ENCODE measurements at places on chromosomes 12 and 14.

GRCh38 chr12:87678453-87678852, 350.7 kb downstream of the C12orf50 start:
- DNase-seq: no peak

DNA sequence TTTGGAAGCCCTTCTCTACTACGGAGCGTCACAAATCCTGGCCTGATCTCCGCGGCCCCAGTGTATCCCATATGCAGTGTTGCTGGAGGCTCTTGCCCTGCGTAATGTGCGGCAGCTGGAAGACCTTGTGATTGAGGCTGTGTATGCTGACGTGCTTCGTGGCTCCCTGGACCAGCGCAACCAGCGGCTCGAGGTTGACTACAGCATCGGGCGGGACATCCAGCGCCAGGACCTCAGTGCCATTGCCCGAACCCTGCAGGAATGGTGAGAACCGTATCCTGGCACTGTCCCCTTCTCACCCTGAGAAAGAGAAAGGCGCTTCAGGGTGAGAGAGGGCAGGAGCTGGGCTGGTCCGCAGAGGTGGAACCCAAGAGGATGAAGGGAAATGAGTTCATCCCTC, 5.3 kb downstream of the COPS7A start:
- DNase-seq: no peak

DNA sequence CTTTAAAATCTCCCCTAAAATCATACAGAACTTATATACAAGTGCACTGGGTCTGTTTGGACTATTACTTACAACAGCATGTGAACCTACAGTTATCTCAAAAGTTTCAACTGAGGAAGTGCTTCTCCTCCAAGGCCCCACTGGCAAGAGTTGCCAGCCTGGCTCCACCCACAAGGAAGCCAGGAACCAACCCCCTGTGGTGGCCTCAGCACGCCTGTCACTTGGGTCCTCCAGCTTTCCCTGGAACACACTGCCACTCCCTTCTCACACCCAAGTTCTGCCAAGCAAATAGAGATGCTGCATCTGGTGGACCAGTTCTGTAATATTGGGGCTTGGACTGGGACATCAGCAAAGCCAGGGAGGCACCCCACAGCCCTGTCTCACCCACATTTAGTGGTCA, 115.4 kb downstream of the GCH1 start:
- no peak for DNase-seq

DNA sequence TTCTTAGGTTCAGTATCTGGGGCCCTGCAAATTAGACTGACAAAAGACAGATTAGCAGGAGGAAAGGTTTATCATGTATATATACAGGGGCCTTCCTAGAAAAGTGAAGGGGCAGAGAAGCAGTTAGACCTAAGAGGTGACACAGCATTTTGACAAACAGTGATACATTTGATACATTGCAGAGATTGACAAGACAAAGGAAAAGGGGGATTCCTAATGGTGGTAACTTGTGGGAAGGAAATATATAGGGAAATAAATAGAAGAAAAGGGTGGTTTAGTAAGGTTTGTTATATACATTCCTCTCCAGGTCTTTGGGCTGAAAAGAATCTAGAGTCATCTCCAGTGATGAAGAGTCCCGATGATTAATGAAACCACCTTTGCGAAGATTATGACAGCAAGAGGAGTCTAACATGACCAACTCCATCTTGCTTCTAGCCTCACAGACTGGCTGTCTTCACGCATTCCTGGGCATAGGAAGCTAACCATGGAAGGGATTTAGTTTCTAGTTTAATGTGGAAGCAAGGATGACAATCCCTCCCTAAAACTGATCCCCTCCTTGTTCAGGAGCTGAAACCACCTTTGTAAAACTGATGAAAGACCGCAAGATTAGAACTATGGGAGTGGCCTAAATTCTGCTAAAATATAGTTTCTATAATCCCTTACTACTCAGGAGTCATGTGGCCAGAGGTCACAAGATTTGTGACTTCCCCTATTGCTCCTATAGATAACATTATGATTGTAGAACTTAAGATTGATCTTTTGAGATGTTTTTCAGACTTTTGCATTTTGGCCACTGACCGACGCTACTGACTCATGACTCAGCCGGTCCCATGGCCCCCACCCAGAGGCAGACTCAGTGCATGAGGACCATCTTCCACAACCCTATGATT, 31.1 kb upstream of the CPM start:
- DNase-seq: no peak

GRCh38 chr12:120468821-120469449, 613 bp downstream of the SRSF9 start:
- DNase-seq: peak; percentile 43

GRCh38 chr12:111685811-111686573, at the start of the genes ACAD10 and BRAP:
Gene ACAD10 (plus strand): TSS chr12:111686053. CDS start chr12:111692710, 6,657 bp downstream.
Gene BRAP (minus strand): TSS chr12:111685956. CDS start chr12:111685792, 164 bp downstream.
- DNase-seq: peak; percentile 95

GRCh38 chr12:115303723-115304309, 619.8 kb upstream of the TBX3 start:
- DNase-seq: peak; percentile 30

DNA sequence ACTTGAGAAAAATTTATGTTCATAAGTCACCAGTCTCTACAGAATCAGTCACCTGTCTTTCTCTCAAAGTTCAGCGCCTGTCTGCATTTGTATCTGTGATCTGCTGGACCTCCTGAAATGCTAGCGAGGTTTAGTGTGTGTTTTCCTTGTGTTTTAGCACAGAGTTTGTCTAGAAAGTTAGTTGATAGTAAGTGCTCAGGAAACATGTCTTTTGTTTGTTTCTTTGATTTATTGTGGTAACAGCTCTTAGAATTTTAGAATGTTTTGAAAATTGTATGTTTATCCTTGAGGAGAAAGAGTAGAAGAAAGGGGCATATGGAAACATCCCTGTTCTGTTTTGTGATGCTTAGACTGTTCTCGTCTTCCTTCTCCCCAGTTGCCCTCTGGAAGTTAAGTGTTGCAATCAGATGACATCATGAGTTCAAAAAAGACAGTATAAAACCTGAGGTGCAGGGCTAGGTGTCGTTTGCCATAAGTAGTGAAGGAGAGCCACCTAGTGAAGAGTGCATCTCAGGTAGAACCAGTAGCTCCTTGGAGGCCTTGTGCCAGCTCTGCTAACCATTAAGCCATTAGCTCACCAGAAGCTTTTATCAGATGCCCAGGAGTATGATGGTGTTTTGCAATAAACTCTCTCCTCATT, 44.8 kb downstream of the FBXW8 start:
- no peak for DNase-seq

DNA sequence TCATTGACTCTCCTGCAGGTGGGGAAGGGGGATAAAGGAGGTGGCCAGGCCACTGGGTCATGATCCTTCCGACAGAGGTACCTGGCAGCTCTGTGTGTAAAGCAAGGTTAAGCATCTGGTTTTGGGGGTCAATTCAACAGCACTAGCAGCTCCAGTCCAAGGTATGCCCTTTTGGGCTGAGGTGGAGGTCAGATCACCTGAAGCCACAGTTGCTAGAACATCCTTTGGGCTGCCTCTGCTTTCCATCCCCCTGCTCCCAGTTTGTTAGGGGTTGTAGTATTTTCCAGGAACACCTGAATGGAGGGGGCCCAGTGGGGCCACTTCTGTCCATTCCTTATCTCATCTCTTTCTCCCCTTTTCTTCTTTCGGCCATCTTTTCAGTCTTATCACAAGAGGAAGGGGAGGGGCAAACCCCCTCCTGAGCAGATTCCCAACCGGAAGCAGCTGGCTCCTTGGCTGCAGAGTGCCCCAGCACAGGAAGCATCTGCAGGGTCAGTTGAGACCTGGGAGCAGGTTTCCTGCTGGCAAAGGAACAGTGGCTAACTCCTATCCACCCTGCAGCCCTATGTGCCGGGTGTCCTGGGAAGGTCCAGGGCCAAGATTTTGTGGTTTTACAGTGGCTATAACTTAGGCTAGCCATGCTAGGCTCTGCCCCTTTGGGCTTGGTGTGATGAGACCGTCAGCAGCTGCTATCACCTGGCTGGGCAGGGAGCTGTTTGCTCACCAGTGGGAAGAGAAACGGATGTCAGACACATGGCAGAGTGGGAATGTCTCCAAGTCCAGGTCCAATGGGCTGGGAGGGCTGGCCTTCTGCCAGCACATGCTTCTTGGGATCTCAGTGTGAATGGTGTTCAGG, 40.2 kb downstream of the SH2B3 start:
- DNase-seq: peak; percentile 46

DNA sequence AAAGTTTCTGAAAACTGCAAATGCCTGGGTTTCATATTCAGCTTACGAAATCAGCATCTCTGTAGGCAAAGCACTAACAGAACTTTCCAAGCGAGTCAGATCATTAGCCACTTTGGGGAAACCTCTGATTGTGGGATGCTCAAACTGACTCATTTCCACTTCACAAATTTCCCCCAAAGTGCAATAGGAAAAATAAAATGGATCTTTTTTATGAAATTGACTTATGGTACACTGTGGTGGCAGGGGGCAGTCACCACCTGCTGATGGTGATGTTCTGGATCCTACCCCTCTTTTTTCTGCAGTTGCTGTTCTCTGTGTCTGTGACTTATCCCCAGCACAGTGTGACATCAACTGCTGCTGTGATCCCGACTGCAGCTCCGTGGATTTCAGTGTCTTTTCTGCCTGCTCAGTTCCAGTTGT, 5.6 kb downstream of the TCTN1 start:
- no peak for DNase-seq

- peak; percentile 93 for DNase-seq
Measured at GRCh38 chr14:75711105-75711795, 50.2 kb downstream of the TTLL5 start.

DNA sequence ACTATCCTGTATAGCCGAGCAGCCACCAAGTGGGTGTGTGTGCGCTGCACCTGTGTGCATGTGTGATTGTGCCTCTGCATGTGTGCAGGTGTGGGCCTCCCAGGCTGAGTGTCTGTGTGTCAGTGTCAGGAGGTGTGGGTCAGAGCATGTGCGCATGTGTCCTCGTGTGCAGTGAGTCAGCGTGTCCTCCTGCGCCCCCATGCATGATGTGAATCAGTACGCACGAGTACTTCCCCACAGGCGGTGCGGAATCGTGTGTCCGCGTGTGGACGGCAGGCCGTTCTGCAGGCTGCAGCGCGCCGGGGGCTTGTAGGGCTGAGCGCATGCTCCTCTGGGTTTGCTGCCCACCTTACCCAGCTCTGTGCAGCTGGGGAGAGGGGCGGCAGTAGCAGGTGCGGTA, 34.2 kb downstream of the DTX1 start:
- DNase-seq: no peak

GRCh38 chr14:63895510-63895909, 42.7 kb downstream of the SYNE2 start:
- no peak for DNase-seq

GRCh38 chr14:64421166-64421565, 33.0 kb downstream of the MTHFD1 start:
- DNase-seq: no peak

DNA sequence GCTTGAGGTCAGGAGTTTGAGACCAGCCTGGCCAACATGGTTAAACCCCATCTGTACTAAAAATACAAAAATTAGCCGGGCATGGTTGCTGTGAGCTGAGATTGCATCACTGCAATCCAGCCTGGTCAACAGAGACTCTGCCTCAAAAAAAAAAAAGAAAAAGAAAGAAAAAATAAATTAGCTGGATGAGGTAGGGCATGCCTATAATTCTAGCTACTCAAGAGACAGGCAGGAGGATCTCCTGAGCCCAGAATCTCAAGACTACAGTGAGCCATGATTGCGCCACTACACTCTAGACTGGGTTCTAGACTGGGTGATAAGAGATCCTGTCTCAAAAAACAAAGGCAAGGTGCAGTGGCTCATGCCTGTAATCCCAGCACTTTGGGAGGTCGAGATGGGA, 16.9 kb downstream of the PPP4R3A start:
- DNase-seq: no peak

- no peak for DNase-seq
Measured at GRCh38 chr12:100215209-100215608, 14.6 kb downstream of the ACTR6 start.

GRCh38 chr14:69676723-69677122, 65.3 kb downstream of the SUSD6 start:
- DNase-seq: no peak

GRCh38 chr12:55642267-55642666, 5.6 kb downstream of the OR10P1 start:
- DNase-seq: peak; percentile 14

Data from umbilical cord (tissue), 2 donors.